Posterior cingulate gyrus (tissue), 11 donors: ENCODE measurements at places on chromosomes 12 and 14.
A peak's percentile ranks its signal among the peaks of the same experiment; 100 is the strongest.

DNA sequence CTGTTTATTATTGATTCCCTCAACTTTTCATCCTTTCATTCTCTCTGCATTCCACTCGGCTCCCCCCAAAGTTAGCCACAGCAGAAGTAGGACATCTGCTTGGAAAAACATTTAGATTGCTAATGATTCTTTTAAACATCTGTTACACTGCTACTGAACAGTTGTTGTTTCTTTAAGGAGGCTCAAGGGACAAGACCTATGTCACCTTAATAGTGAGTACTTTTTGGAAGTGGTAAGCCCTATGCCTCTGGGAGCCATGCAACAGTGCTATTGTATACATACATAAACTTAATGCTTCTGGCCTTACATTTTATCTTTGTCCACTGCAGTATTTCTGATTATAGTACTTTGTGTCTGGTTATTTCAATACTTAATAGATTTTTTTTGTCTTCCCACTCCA is 628.2 kb upstream of the FOXG1 start:
- DNase-seq = no peak

- no peak for DNase-seq
Observed at GRCh38 chr12:106258226-106258625, 10.4 kb upstream of the CKAP4 start.

- peak; percentile 70 for DNase-seq
Observed at GRCh38 chr14:103606963-103607668, 21.9 kb upstream of the KLC1 start.

- DNase-seq = no peak
Observed at GRCh38 chr12:33602515-33602914, 162.9 kb upstream of the SYT10 start.

GRCh38 chr12:108297895-108298760 is 41.0 kb downstream of the CMKLR1 start:
- DNase-seq = no peak

GRCh38 chr14:59188461-59189090 is at the start of gene DAAM1:
DAAM1 (plus strand) TSS chr14:59188667; CDS start chr14:59263478, 74,811 bp downstream.
- DNase-seq = peak; percentile 97

- no peak for DNase-seq
Observed at GRCh38 chr12:80864046-80864735, 73.5 kb downstream of the LIN7A start.

GRCh38 chr12:110287986-110288385 is 6.9 kb downstream of the ATP2A2 start:
- no peak for DNase-seq

GRCh38 chr12:69516950-69517349 is 46.8 kb downstream of the FRS2 start:
- no peak for DNase-seq

GRCh38 chr14:102513899-102514772 is 4.6 kb upstream of the ANKRD9 start:
- DNase-seq = no peak

- DNase-seq = no peak
Observed at GRCh38 chr14:68449561-68450181, 343.2 kb downstream of the ZFP36L1 start.

- DNase-seq = no peak
Observed at GRCh38 chr14:52767058-52767833, 24.2 kb downstream of the GNPNAT1 start.

GRCh38 chr12:132445884-132446632 is 43.9 kb upstream of the FBRSL1 start:
- DNase-seq = no peak

DNA sequence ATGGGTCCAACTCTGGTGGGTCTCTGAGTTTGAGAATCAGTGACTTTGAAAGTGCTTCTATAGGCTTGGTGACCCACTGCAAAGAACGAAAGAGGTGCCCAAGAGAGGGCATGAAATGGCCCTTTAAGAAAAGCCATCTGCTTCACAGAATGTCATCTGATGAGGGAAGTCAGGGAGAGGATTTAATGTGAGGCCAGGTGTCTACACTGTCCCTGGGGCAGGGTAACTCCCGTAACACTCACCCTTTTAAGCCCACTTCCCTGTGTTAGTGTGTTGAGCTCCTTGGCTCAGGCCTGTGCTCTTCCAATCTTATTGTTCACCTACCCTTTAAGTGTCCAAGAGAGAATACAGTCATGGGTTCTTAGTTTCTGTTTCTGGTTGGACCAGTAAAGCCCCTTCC is 16.4 kb upstream of the SRSF5 start:
- DNase-seq = no peak

- no peak for DNase-seq
Observed at GRCh38 chr12:25590011-25590721, 37.1 kb upstream of the LMNTD1 start.

DNA sequence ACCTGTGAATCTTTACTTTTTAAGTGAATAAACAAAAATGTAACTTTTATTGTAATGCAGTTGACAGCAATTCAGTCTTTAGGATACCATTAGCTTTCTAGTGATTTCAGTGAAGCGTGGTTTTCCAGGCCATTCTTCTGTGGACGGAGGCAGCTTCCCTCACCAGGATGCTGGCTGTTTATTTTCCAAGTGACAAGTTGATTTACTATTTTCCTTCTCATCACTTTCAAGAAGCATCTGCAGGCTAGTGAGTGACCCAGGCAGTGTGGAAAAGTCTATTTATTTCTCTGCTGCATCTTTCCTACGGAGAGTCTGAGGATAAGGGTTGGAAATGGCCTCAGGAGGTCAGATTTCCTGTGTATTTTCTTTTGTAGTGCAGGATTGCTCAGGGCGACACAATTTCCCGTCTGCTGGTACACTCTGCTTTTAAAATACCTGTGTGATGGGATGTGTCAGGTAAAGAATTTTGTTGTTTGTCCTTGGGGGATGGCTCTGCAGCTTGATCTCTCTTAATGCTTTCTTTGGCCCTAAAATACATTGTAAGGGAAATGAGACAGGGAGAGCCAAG is 467.8 kb downstream of the NRXN3 start:
- no peak for DNase-seq

DNA sequence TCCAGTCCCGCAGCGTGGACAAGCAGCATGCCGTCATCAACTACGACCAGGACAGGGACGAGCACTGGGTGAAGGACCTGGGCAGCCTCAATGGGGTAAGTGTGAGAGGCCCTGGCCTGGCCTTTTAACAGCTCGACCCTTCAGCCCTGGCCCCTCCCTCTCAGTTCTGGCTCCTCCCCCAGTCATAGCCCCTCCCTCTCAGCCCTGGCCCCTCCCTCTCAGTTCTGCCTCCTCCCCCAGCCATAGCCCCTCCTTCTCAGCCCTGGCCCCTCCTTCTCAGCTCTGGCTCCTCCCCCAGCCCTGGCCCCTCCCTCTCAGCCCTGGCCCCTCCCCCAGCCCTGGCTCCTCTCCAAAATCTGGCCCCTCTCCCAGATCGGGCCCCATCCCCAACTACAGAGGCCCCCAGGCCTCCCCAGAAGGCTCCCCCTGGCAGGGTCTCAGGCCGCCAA is 11.2 kb downstream of the CEP170B start:
- DNase-seq = no peak
